ENCODE measurements at places on chromosomes 4 and X. TPM values are rescaled to one million over a fixed set of nuclear protein-coding genes. Genes with fewer than 3 reads are reported as not detected.
A peak's percentile ranks its signal among the peaks of the same experiment; 100 is the strongest.

Gene MAGED4
- total RNA-seq = 0.27 TPM

Gene CYBB
- 33.7 TPM for total RNA-seq

- DNase-seq = no peak
These were observed 34.8 kb downstream of the DOCK11 start for GRCh38 chrX:118530219-118530911.

DNA sequence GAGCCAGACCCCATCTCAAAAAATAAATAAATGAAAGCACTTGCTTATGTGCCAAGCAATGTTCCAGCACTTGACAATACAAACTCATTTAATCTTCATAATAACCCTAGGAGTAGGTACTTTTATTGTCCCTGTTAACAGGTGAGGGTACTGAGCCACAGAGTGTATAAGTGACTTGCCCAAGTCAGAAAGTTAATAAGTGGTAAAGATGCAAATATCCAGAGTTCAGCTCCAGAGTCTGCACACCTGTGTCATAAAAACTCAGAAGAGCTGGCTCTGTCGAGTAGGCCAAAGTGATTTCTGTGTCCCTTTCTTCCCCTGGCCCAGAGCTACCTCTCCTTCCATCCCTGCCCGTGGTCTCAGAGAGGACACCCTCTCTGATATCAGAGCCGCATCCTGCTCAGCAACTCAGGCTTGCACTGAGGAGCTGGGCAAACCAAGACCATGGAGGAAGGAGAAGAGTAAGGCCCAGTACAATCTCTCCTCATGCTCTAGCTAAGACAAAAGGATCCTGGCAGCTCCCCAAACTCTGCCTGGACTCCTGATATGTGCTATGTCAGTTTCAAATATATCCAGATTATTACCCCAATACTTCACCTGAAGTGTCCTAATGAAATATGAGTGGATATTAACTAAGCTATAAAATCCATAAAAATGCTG is 136.3 kb downstream of the HS6ST2 start:
- no peak for DNase-seq

DNA sequence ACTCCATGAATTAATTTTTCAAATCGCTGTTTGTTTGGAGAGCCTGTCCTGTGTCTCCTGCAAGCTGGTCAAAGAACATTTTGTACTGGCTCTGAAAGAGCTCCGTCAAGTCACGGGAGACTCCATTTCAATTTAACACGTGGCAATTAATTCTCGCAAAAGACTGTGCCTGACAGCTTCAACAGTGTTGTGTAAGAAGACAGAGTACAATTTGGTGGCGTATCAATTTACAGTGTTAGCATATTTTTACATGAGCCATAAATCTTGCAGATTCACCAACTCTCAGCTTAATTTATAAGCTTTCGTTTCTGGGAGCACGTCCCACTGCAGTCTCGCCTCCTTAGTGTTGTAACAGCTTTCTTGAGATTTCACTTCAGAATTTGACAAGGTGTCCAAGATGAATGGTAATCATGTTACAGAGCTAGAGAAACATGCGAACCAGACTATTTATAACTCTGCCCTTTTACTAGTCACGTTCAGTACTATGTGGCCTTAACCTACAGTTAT is 70.8 kb downstream of the RWDD4 start:
- DNase-seq = no peak

- no peak for DNase-seq
These were observed 32.3 kb downstream of the BCORL1 start for GRCh38 chrX:130014770-130015169.

DNA sequence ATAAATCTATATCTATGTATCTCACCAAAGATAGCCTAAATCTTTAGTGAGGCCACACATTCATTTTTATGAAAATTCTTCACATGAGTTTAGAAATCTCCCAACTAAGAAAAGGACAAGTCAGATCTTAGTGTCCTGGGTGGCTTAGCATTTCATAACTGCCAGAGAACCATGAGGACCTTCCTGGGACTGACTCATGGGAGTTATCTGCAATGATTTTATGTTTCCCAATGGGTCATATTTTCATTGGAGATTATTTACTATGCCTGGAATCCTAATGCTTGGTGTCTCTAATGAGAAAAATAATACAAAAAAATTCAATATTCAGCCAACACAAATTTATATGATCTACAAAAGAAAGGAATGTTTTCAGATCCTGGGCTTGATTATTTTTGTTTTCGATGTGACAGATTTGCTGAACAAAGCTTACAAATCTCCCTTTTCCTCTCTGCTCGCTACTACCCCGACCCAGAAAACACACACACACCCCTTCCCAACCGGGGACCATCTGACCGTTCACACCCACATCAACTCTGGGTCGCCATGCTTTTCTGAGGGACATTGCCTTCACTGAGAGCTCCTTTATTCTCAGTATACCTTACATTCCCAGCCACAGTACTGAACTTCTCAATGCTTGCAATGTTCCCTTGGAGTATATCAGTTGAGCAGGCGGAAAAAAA is 40.1 kb downstream of the SORBS2 start:
- no peak for DNase-seq

GRCh38 chr4:77650787-77651186 is 45.2 kb downstream of the CXCL13 start:
- no peak for DNase-seq

Gene QDPR
- total RNA-seq = 53.7 TPM

DNA sequence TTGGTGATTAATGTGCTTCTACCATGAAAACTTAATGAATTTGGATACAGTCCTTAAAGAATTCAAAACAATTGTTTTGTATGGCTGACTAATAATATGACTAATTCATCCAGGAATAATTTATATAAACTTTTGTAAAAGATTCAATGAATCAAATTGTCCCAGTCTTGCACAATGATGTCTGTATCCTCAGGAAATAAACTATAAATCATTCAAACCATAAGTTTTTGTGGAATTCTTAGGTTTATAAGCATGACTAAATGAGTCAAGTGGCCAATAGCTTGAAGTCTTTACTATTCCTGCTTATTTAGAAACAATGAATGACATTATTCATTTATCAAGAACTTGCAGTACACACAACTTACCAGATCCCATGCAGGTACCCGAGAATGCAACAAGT is 935.0 kb upstream of the INTU start:
- no peak for DNase-seq

Gene ANXA3
- 54.5 TPM for total RNA-seq

Gene UGT2B11
- not detected for total RNA-seq

DNA sequence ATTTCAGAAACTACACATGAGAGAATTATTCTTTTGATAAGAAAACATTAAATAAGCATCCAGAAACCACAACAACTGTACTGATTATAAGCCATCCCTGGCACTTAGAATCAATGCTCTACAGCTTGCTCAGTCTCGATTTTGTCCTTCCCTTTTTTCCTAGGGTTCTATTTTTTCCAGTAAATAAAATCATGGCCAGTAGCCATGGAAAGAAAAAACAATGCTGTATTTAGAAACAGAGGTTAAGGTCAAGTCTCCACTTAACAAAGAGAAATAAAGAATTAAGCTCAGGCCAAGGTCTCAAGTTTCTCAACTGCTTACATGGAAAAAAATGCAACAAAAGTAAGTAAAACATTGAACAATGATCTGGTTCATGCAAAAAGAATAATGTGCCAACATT is 38.7 kb upstream of the GRID2 start:
- DNase-seq = no peak

DNA sequence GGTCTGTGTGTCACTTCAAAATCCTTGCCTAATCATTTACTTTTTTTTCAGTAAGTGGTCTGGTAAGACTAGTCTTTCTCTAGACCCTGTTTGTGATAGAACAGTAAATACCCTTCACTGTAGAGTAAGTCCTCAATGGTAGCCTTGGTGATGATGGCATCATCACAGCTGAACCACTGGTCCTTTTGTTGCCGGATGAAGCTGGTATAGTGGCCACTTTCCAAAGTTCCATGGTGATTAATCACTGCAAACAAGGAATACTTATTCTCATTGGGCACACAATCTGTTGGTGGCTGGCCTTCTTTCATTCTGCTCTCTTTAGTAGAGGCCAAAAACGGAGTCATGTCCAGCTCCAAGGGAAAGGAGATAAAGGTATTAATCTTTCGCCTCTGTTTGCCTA is 2.9 kb downstream of the USP51 start:
- no peak for DNase-seq

Gene CDX4
- total RNA-seq = not detected

Gene PABPC4L
- 0.60 TPM for total RNA-seq

- DNase-seq = no peak
These were observed 322.2 kb downstream of the IQCM start for GRCh38 chr4:149493492-149493891.

GRCh38 chr4:158033416-158034120 is 139.3 kb downstream of the GASK1B start:
- no peak for DNase-seq

- no peak for DNase-seq
These were observed 101.9 kb downstream of the CEP135 start for GRCh38 chr4:56050625-56051024.

DNA sequence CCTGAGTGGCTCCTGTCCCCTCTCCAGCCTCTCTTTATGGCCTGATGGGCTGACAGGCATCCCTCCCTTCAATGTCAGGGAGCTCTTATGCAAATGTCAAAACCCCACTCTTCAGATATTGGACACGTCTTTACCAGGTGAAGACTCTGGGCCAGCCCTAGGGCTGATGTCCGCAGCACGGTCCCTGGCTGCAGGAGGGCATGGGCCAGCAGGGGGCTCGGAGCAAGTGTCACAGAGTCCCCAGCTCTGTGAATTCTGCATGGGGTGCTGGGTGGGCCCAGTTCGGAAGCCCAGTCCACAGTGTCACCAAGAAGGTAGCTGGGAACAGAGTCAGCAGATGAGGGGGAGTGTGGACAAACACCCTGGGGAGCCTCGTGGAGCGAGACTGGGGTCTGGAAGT is 39.6 kb upstream of the PSAPL1 start:
- DNase-seq = peak; percentile 14

DNA sequence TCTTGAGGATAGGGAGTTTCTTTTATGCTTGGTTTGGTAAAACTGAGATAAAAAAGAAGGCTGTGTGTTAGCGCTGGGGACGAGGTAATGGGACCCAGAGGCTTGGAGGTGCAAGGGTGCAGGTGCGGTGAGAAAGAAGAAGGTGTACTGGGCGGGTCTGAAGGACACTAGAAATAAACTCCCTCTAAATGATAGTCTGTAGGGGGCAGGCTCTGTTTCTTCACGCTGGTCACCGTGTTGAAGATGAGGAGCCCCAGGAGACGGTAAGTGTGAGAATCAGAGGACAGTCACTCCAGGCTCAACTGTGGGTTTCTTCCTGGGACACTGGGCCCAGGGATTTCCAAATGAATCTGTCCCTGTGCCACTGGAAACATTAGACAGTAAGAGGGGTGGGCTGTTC is 131.4 kb downstream of the SORBS2 start:
- DNase-seq = no peak

DNA sequence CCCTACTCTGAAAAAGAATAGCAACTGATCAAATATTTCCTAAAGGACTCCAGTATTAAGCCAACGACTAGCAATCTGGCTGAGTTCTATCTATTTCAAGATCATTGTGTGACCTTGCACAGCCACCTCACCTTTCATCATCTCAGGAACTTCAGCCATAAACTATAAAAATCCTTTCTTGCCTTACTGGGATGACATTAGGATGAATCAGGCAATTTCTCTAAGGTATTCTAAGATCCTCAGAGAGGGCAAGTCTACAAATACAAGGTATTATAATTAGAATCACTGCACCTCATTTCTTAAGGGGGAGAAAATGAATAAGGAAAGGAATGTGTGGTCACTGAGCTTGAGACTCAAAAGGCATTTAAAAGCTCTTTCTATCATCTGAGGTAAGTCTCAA is 152.6 kb downstream of the GRIA3 start:
- no peak for DNase-seq

Gene FAM9B
- not detected for total RNA-seq

Gene TBX22
- total RNA-seq = 0.38 TPM

DNA sequence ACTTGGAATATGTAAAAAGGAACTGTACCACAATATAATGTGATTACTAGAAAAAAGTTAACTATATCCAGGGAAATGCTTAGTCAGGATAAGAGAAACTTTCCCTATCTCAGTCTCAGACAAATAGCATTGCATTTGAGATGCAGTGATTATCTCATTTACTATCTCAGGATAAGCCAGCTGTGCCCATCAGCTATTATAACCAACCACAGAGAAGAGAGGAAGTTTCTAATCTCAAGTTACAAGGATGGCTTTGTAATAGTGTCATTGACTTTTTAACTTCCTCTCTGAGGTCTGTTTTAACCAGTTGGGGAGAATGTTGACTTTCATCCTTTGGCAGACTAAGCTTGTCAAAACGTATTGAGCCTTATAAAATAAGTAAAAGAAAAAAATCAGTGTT is 56.5 kb downstream of the SNX25 start:
- no peak for DNase-seq

DNA sequence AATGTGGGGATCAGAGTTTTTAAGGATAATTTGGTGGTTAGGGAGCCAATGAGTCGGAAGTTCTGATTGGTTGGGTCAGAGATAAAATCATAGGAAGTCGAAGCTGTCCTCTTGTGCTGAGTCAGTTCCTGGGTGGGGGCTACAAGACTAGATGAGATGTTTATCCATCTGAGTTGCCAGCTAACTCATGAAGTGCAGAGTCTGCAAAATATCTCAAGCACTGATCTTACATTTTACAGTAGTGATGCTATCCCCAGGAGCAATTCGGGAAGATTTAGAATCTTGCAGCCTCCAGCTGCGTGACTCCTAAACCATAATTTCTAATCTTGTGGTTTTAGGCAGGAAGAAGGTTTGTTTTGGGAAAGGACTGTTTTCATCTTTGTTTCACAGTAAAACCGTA is 565.8 kb upstream of the SPANXN1 start:
- no peak for DNase-seq

Gene CFI
- total RNA-seq = 11.5 TPM

DNA sequence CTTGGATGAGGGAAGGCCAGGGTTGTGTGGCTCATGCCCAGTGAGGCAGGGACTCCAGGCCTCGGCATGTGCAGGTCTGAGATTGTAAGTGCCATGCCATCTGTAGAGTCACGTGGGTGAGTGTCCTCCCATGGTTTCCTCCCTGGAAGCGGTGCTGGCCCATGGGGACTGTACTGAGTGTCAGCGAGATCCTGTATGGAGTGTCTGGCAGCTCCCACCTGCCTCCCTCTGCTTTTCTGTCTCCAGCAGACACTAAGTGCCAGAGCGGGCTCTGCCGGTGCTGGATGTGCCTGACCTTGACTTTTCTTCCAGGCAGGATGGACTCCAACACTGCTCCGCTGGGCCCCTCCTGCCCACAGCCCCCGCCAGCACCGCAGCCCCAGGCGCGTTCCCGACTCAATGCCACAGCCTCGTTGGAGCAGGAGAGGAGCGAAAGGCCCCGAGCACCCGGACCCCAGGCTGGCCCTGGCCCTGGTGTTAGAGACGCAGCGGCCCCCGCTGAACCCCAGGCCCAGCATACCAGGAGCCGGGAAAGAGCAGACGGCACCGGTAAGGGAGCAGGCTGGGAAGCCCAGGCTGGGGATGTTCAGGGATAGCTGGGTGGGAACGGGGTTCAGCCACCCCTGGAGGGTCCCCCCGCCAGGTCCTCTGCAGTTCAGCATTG is 7.6 kb downstream of the WFS1 start:
- DNase-seq = peak; percentile 83

- no peak for DNase-seq
These were observed 170.9 kb downstream of the APBB2 start for GRCh38 chr4:41043465-41043864.

Measured in Right ventricle myocardium inferior (tissue), 1 donor.